DMS153 (cell line): ENCODE measurements at places on chromosomes 1 and 21.

GRCh38 chr1:39497585-39497984 is 6.1 kb downstream of the BMP8A start:
- no peak for DNase-seq

DNA sequence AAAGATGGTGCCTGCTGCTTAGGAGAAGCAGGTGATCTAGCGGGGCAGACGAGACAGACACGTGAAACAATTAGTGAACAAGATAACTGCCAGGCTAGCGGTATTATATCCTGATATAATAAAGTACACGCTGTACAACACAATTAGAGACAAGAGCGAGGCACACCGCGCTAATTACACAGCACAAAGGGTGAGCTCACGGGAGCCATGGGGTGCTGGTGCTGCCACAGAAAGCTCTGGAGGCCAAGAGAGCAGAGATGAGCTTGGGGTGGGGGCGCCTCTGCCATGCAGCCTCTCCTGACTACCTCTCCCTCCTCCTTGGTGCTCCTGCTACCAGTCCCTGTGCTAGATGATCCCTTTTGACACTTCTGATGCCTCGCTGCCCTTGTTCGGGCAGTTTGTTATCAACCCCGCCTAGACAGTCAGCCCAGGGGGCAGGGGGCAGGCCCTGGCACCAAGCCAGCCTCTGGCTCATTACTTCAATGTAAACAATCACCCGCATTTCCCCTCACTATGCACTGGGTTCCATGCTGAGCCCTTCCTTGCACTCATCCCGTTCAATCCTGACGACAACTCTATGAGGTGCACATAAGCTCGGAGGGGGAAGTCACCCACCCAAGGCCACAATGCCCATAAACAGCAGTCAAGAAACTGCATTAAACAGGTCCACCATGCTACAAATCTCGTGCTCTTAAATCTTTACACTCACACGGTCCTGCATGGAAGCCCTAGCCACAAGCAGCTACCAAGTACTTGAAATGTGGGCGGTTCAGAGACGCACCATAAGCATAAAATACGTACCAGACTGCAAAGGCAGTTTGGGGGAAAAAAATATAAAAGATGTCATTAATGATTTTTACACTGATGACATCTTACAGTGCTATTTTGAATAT is 103.0 kb downstream of the SSBP3 start:
- peak; percentile 58 for DNase-seq

- DNase-seq = no peak
These were observed 93.6 kb downstream of the SIM2 start for GRCh38 chr21:36792505-36792967.

GRCh38 chr1:15958793-15959192 is 17.1 kb downstream of the ZBTB17 start:
- no peak for DNase-seq
